Pancreas (tissue), 10 donors: ENCODE measurements at places on chromosomes 2 and 18. TPM values are rescaled to one million over a fixed set of nuclear protein-coding genes. Genes with fewer than 3 reads are reported as not detected.

The TEX44 gene
- not detected for polyA plus RNA-seq

The ARHGEF33 gene
- polyA plus RNA-seq, result 1.6 TPM

The ID2 gene
- polyA plus RNA-seq, result 53.1 TPM

DNA sequence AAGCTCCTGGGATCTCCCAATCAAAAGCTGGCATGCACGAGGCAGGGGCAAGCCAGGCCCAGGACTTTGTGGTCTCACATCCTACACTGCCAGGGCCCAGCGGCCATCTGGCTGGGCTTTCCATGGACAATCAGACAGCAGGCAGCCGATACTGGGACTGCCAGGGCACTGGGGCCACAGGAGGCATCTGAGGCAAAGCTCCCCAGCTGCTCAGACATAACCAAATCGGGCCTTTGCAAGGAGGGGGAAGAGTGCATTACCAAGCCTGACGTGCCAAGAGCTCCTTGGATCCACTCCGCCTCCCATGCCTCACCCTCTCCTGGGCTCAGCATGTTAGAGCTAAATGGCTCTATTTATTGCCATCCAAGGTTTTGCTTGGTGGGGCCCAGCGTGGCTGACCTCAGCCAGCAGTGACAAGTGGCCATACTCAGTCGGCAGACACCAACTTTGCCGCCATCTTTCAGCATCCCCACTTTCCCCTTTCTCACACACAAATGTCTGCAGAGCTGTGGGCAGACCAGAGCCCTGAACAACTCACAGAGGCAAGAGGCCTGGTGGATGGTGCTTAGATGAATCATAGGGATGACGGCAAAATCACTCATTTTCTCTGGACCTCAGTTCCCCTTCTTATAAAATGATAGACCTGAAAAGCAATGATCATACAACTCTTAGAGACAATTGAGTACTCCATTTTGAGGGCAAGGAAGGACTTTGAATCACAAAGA is 200.8 kb downstream of the TTC32 start:
- no peak for DNase-seq

- no peak for DNase-seq
Measured at GRCh38 chr2:47054868-47055267, 100.2 kb downstream of the STPG4 start.

DNA sequence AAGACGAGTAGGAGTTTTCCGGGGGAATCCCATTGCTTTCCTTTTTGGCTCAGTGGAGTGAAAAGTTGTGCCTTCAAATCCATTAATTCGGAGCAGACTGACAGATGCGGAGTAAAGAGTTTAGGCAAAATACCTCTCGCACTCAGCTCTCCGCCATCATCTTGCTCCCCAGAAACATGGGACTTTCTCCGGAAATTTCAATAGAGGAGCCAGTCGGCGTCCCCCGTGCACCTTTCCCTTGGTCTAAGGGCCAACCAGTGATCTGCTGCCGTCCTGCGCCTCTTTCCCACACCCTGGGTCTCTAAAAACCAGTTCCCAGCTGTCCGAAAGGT is 318 bp downstream of the TYW5 start:
- DNase-seq, result no peak
